COLO829 (cell line): ENCODE measurements at places on chromosomes 1 and 21.

- DNase-seq, result peak; percentile 56
These were observed 75.0 kb upstream of the DUSP10 start for GRCh38 chr1:221816899-221817298.

DNA sequence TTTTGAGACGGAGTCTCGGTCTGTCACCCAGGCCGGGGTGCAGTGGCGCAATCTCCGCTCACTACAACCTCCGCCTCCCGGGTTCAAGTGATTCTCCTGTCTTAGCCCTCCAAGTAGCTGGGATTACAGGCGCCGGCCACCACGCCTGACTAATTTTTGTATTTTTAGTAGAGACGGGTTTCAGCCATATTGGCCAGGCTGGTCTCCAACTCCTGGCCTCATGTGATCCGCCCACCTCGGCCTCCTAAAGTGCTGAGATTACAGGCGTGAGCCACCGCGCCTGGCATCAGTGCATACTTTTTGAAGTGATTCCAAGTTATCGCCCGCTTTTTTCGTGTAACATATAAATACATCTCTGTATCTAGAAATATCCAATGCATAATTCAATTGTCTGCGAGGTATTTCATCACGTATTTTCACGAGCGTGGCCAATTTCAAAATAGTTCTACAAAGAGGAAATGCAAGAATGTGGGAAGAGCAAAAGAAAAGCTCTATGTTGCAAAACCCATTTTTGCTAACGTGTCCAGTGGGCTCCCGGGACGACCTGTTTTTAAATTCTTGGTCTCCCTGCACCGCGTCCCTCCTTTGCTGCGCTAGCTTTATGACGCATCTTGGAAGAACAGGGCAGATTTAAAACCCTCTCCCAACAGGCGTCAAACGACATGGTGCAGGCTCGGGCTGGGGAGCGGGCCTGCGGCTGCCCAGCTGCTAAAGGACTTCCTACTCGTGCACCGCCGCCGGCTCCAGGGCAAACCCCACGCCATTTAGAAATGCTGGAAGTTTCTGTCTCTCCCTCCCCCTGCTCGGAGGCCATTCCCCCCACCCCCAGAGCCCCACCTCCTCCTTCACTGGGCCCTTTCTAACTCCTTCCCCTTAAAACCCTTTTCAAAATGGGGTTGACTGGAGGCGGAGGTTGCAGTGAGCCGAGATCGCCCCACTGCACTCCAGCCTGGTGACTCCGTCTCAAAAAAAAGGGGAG is 923 bp upstream of the IFNGR2 start:
- peak; percentile 36 for DNase-seq

DNA sequence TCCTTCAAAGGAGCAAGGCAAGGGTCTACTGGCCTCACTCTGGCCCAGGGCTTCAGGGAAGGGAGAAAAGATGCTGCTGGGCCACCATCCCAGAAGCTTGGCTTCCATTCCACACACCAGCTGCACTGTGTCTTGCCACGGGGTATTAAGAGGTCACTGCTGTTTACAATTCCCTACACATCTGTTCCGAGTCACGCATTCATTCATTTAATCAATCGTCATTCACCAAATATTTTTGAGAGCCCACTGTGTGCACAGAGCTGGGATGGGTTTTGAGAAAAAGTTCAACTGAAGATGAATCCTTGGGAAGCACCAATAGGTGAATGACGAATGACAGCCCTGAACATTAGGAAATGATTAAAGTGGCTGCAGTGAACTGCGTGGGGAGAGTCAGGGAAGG is 101.7 kb downstream of the NAV1 start:
- no peak for DNase-seq

DNA sequence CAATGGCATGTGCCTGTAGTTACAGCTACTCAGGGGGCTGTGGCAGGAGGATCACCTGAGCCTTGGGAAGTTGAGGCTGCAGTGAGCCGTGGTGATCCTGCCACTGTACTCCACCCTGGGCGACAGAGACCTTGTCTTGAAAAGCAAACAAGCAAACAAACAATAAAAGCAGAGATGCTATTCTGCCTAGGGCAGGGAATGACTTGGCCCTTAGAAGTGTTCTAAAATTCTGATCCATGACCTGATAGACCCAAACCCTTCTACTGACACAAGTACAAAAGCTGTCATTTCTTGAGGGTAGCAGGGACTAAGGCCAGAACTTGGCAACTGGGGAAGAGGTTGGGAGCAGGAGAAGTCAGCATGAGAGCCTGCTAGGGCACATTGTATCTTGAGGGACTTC is 15.6 kb upstream of the NCF2 start:
- DNase-seq, result no peak

- no peak for DNase-seq
These were observed 280.9 kb downstream of the TPR start for GRCh38 chr1:186094172-186094571.

GRCh38 chr1:113904293-113904673 is 316 bp downstream of the AP4B1 start:
- DNase-seq, result no peak

DNA sequence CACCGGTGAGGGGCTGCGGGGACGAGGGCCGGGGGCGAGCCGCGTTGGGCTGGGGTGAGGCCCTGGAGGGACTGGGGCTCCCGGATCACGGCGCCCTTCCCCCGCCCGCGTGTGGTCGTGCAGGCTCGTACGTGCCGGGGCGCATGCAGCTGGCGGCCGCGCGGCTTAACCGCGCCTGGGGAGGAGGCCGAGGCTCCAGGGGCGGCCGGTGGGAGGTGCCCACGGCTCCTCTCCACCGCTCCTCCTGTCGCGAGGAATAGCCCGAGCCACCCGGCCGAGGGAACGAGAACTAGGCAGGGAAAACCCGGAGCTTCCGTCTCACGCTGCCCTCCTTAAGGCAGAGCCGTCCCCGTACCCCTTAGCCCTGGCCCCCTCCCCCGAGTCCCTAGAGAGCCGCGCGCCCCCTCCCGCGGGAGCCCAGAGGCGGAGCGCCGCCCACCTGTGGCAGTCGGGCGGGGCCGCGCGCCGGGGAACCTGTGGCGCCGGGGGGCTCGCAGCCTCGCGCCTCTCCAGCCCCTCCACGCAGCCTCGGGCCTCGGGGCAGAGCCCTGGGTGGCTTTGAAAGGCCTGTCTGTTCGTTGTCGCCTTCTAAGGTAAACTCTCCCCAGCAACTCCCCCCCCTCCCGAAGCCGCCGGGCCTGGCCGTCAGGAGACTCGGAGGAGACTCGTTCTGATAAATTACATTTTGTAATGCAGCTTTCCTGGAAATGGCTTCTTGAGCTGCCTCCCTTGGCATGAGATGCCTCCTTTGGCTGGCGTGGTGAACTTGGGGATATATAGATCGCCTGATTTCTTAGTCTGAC is 746 bp downstream of the AK4 start:
- DNase-seq, result no peak

DNA sequence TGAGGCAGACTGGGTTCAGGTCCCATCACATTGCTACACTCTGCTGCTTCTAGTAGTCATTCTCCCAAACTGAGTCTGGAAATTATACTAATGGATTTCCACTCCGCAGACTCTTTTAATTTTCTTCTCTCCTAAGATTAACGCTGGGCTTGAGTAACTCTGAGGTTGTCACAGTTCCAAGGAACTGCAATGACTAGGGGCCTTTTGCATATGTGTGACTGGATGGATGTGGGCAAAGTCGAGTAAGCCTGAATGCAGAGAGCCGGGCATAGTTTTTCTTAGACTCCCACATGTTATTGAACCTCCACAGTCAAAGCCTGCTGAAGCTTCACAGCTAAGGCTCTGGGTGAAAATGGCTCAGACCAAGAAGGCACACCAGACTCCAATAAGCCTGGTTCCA is 160.9 kb upstream of the PROX1 start:
- DNase-seq, result no peak

GRCh38 chr1:53116307-53116810 is 26.1 kb downstream of the SLC1A7 start:
- DNase-seq, result no peak

DNA sequence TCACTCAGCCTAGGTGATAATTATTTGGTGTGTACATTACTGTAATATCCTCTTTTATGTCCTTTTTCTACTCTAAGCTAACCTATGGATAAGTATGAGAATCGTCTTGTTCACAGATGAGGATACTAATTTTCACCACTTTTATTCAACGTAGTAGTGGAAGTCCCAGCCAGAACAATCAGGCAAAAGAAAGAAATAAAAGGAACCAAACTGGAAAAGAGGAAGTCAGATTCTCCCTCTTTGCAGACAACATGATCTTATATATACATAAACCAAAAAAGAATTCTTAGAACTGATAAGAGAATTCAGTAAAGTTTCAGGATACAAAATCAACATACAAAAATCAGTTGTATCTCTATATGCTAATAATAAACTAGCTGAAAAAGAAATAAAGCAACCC is 12.6 kb upstream of the RGL1 start:
- DNase-seq, result no peak

- no peak for DNase-seq
These were observed 37.3 kb downstream of the IFNAR1 start for GRCh38 chr21:33362044-33362555.

DNA sequence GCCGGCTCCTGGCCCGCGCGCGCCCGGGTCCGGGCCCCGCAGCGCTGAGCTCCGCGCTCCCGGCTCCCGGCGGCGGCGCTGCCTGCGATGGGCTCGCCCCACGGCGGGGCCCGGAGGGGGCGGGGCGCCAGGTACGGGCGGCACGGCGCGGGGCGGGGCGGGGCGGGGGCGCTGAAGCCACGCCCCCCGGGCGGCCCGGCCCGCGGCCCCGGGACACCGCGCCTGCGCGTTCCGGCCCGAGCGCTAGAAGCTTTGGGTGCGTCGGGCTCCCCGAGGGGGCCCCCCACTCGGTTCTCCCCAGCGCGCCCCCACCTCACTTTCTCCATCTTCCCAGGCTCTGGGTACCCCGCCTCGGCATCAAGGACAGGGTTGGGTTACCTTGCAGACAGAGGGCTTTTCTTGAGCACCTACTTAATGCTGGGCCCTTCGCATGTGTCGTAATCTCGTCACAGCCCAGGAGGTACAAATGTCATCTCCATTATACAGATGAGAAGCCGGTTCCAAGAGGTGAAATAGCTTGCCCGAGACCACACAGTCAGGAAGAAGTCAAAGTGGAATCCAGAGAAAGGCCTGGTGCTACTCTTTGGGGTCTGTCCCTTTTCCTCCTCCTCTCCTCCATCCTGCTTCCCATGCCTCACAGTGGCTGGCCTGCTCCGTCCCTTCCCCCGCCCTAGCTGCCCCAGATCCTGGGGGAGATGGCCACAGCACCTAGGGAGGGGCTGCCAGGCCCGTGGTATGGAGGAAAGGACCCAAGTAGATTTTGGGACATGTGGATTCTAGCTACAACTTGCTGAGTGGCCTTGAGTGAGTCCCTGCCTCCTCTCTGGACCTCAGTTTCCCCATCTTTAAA is 46.5 kb downstream of the RAP1GAP start:
- DNase-seq, result no peak

DNA sequence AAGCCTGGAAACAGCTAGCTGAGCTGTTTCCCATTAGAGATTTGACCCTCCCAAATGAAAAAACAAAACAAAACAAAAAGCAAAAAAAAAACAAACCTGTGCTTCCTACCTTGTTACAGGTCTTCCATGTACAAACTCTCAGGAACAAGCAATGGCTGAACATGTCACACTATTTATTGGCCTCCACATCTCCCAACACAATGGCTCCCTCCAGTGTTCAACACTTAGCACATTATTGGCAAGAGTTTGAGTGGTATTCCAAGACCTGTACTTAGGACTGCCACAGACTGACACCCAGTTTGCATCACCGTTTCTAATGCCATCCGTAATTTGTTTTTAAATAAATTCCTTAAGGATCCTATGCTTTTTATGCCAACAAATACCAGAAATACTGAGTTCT is 195.0 kb upstream of the OLFM3 start:
- peak; percentile 11 for DNase-seq

GRCh38 chr1:37472281-37472680 is 2.1 kb upstream of the ZC3H12A start:
- DNase-seq, result no peak

DNA sequence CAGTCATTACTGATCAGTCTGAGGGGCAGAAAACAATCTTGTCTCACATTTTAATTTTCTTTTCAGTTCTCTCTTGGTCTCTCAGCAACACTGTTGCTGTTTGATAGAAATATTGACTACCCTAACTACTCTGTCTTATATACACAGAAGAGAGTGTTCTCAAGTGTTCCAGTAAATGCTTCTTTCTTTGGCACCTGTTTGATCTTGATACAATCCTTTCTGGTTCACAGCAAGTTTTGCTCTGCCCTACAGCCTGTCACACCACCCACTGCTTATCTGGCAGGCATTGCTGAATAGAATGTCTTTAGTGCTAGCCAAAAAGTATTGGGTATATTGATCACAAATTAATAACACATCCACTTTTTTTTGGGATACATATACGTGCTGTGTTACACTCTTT is 75.7 kb upstream of the WLS start:
- no peak for DNase-seq

DNA sequence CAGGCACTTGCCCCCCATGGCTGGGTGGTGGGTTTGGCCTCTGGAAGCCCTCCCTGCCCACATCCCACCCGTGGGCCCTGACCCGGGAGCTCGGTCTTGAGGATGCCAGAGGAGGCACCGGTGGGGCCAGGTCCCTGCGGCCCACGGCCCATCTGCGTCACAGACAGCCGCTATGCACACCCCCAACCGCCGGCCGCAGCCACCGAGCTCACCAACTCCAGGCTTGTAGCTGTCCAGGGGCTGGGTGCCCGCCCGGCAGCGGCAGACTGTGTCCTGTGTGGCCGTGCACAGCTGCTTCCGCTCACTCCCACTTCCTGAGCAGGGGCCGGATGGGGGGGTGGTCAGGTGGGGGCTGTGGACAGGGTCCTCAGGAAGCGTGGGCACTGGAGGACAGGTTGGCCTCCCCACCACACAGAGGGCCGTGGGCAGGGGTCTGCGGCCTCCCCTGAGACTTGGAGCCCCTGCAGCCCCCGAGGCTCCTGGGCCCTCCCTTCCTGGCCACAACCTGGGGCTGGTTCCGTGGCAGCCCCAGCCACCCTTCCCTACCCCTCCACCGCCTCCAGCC is 1.1 kb downstream of the TNFRSF4 start:
- no peak for DNase-seq

- DNase-seq, result peak; percentile 19
These were observed 187.1 kb downstream of the CDC42BPA start for GRCh38 chr1:227131193-227131592.

- DNase-seq, result peak; percentile 92
These were observed 262.6 kb upstream of the SGIP1 start for GRCh38 chr1:66271216-66271903.

- no peak for DNase-seq
These were observed 206.4 kb downstream of the PLD5 start for GRCh38 chr1:242318140-242318539.

- no peak for DNase-seq
These were observed at the start of gene PLPPR5 for GRCh38 chr1:99004861-99005442. Gene PLPPR5 (minus strand): TSS chr1:99004861. CDS start chr1:99004671, 190 bp downstream.

GRCh38 chr1:77438236-77438913 is 156.6 kb downstream of the AK5 start:
- DNase-seq, result no peak

DNA sequence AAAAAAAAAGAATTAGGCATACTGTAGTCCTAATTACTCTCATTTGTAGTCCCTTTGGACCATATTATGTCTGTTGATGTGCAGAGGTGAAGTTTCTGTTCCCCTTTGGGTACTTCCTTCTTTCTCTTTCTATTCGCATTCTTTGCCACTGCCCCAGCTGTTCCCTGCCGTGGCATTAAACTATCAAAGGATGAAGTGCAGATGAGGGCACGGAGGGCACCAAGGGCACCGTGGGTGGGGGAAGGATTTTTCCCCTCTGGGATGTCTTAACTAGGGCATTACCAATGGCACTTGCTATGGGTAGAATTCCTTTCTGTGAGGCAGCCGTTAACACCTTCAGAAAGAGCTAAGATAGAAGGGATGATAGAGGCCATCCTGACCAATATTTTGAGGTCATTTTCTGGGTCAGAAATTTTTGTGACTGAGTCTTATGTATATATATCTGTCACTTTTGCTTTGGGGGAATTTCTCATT is 4.9 kb upstream of the MAPKAPK2 start:
- no peak for DNase-seq
